Stimulated activated CD8-positive, alpha-beta memory T cell treated with anti-CD3 and anti-CD28 coated beads, Interleukin-2, amount 100 ng/mL, for 48 hours (primary cell): ENCODE measurements at places on chromosomes 4 and X.
A peak's percentile ranks its signal among the peaks of the same experiment; 100 is the strongest.

DNA sequence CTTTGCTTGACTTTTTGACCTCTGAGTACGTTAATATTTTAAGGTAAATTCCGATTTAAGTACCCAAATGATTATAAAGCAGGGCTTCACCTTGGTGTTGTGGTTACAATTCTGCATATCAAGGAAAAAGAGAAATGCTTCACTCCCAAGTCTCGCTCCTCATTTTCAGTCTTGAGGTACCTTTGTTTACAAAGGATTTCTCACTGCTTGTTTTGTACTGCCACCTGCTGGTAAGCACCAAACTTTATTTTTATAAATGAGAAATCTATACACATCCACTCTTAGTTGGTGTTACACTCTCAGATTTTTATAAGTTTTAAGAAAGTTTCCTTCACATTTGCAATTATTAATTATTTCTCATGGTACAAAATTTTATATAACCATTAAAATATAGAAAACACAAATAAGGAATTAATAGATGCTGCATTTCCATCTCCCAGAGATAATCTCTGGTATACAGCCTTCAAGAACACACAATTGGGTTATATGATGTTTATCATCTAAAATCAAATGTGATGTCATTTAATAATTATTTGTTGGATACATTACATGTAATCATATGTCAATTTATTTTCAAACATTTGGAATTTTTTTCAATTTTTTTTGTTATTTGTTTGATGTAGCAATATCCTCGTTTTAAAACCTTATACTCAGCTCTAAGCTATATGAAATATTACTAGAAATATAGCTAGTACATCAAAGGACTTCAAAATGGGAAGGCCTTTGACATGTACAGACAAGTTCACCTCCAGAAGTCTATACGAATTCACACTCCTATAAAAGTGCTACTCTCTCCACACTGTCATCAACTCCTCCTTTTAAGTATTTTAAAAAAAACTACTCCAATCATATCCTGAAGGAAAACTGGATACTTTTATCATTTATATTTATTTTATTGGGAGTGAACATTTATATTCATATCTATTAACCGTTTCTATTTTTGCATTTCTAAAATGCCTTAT, 179.9 kb downstream of the KCNIP4 start:
- no peak for DNase-seq

GRCh38 chrX:44459501-44459900, 83.2 kb downstream of the FUNDC1 start:
- DNase-seq = no peak

DNA sequence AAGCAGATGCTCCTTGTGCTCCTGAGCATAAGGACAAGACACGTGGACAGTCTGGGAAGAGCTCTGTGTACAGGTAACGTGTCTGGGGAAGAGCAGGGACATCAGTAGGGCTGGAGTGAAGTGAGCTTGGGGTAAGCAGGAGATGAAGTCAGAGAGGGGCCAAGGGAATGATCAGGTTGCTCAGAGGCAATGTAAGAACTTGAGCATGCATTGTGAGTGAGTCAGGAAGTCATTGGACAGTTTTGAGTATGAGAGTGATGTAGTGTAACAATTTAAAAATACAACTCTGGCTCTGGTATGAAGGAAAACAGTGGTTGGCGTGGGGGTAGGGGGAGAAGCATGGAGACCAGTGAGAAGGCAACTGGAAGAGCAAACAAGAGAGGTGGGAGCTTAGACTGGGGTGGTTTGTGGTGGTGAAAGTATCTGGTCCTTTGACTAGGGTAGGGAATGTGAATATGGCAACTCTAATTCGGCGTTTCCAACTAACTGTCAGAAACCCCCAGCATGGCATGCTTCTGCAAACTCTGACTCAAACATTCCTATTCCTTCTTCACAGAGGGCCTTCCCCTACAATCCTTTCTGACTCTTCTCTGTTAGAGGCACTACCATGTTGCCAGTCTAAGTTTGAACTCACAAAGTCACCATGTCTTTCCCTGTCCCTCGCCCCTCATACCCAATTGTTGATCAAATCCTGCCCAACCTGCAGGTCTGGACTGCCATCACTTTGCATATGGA, 57.2 kb downstream of the STBD1 start:
- no peak for DNase-seq

DNA sequence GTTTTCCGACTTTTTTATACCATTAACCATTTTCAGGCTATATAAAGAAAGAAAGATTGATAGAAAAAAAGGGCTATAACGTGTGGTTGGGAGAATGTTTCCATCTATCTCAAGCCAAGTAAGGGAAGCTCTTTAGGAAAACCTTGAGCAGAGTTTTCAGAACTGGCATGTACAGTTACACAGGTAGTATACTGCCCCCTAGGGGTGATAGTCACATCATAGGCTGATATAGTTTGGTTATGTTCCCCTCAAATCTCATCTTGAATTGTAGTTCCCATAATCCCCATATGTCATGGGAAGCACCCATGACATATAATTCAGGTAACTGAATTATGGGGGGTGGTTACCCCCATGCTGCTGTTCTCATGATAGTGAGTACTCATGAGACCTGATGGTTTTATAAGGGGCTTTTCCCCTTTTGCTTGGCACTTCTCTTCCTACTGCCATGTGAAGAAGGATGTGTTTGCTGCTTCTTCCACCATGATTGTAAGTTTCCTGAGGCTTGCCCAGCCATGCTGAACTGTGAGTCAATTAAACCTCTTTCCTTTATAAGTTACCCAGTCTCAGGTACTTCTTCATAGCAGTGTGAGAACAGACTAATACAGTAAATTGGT, 186.8 kb downstream of the TMA16 start:
- no peak for DNase-seq

DNA sequence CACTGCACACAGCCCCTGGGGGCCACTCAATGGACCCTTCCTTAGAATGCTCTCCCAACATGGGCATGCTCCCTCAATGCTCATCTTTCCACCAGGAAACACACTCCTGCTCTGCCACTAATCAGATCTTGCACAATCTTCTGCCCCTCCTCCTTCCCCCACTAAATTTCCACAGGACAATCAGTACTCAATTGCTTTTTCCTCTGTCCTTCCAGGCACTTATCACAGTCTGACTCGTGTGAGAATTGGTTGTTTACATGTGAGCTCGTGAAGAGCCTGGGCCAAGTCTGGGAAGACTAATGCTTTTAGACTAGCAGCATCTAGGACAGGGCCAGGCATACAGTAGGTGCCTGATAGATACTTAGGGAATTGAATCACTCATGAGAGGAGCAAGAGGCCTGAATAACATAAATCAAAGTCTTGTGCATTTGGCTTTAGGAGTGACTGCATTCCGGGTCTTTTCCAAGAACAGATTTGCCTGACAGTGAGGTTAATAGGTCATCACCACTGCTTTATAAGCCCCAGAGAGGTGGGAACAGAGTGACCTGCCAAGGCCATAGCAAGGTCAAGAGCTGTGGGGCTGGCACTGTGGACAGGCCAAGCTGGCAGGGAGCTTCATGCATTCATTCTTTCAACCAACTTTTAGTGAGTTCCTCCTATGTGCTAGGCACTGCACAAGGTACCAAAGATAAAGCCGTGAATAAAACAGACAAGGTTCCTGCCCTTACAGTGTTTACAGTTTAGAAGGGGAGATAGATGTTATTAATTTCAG, 55.0 kb downstream of the PRPS1 start:
- DNase-seq = no peak

GRCh38 chrX:119093991-119094735, 21.4 kb downstream of the CT47C1 start:
- DNase-seq = no peak

GRCh38 chr4:2071252-2071911, 12.3 kb downstream of the NAT8L start:
- no peak for DNase-seq

DNA sequence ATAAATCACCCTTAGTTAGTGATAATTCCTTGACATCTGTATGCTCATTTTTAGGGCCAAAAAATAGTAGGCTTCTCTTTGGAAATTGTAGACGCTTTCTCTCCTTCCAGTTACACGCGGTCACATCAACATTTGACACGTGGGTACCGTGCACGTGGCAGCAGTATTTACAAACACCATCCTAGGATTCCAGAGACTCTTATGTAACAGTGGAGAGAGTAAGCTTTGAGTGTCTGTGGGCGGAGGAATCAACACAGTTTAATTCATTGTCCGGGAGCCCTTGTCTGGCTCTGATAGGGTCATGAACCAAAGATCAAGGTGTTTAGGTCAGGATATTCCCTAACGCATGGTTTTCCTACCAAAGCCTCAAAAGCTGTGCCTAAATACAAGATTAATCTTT, 12.2 kb downstream of the TET2 start:
- DNase-seq = no peak

- DNase-seq = no peak
Observed at GRCh38 chr4:31234494-31234893, 514.3 kb downstream of the PCDH7 start.

GRCh38 chrX:109704563-109704962, 28.5 kb downstream of the ACSL4 start:
- DNase-seq = no peak

- no peak for DNase-seq
Observed at GRCh38 chrX:134670134-134670924, 12.1 kb upstream of the PLAC1 start.

- no peak for DNase-seq
Observed at GRCh38 chr4:110059556-110060191, 138.7 kb downstream of the ELOVL6 start.

GRCh38 chr4:100483796-100484195, 34.0 kb downstream of the EMCN start:
- no peak for DNase-seq

- DNase-seq = no peak
Observed at GRCh38 chr4:89567936-89568335, 260.3 kb upstream of the GPRIN3 start.

GRCh38 chr4:118282692-118283091, 70.1 kb downstream of the PRSS12 start:
- DNase-seq = peak; percentile 9

GRCh38 chrX:14056206-14056605, 26.5 kb upstream of the GEMIN8 start:
- DNase-seq = no peak

DNA sequence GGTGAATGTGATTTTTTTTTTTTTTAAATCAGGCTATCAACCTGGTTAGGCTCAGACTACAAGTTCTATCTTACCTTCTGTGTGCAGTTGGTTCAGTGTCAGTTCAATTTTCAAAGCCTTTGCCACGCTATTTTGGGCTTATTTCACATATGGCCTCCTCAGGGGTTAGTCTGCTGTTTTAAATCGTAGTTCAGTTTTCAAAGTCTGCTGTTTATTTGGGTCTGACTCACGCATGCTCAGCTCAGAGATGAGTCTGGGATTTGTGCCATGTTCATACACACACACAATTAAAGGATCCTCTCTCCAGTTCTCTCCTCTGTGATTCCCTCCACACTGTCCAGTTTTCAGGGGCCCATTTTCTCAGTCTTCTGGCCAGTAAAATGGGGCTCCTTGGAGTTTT, 32.3 kb upstream of the ZFX start:
- no peak for DNase-seq
